ENCODE measurements at places on chromosomes 5 and 9.

DNA sequence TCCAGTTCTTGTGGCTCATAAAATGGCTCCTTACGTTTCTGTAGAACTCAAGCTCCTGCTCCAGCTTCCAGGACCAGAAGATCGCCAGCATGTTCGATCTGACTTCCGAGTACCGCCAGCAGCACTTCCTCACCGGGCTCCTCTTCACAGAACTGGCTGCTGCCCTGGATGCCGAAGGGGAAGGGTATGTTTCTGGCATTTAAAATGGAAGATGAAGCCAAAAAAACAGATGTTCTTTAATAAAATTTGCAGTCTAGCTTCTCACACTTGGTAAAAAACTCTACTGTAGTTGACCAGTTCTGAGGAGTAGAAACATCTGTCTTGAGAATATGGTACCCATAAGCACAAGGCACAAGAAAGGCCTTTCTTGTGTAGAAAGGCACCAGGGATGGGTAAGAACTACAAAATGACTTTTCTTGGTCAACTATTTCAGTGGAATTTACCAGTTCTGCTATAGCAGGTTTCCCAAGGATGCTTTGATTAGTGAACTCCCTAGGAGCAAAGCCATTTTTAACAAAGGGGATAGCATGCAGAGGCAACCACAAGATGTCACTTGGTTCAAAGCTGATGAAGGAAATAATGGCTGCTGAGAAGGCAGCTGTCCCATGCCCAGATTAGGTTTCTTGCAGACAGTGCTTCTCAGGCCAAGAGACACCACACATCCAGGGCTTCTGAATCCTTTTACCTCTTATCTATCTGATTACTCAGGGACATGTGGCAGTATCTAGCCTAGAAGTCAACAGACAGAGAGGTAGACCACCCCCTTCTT lies 192.4 kb downstream of the DOCK8 start:
- no peak for DNase-seq

GRCh38 chr5:7157083-7157482 lies 238.9 kb upstream of the ADCY2 start:
- no peak for DNase-seq

DNA sequence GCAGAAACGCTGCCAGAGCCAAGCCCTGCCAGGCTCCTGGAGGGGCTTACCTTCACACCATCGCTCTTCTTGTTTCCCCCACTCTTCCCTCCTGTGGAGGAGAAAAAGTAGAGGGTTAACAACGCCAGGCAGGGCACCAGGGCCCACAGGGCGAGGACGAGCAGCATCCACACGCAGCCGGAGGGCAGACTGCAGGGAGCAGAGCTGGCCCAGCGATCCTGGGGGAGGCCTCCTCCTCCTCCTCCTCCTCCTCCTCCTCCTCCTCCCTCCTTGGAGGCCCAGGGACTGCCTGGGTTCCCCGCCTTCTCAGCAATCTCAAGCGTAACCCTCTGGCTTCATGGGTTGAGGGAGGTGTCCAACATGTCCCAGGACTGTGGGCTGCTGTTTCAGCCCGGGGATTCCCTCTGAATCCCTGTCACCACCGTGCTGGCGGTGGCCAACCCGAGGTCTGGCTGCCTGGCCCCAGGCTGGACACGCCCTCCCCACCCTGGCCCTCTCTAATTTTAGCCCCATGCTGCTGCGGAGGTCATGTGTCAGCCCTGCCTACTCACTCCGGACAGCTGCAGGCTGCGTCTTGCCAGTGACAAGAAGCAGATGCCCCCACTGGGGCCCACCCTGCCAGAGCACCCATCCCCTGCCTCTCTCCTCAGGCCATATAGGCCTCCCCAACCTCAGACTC lies 44.3 kb downstream of the CAMK2A start:
- DNase-seq, result peak; percentile 61

DNA sequence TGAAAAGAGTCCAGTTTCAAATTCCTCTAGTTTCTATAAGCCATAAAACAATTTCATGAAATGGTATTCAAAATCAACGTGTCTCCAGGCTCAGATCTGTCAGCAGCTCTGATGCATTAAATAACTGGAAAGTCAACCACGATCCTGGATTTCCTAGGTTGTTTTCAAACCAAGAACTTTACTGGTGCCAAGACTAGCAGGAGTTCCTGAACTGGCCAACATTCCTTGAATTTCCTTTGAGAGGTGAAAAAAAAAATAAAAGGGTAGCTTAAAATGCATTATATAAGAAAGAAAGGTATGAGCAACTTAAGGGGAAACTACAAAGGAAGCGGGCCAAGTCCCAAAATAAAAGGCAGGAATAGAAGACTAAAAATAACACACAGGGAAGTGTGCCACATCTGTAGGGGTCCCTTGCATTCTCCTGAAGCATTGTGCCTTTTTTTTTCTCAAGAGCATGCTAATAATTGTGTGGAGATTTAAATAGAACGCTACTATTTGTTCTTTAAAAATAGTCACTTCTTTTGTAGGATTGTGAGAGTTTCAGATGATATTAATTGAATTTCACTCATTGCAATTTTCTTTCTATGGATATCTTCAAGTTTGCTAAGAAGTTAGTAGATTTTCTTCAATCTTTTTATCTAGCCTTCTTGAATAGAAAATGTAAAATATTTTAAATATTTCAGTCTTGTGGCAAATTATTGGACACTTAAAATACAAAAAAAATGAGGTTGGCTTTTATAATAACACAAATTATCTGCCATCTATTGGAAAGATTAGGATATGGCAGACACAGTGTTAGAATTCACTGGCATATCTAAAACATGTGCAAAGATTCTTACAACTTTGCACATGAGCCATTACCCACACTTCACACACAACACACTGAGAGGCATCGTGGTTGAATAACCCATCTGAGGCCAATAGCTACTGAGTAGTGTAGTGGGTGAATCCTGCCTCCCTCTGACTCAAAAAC lies 15.3 kb downstream of the ESM1 start:
- DNase-seq, result no peak

GRCh38 chr5:150178262-150178661 lies 11.6 kb upstream of the SLC6A7 start:
- DNase-seq, result no peak

DNA sequence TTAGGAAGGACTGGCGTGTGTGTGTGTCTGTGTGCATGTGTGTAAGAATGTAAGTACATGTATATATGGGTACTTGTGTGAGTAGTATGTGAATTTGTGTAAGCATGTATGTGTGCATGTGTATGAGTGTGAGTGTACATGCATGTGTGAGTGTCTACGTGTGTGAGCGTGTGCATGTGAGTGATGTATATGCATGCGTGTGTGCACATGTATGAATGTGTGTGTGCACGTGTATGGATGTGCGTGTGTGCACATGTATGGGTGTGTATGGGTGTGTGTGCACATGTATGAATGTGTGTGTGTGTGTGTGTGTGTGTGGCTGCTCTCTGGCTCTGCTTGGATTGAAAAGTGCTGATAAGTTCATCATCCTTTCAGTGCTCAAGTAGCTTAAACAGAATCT lies 154.5 kb downstream of the TENT4A start:
- DNase-seq, result no peak

DNA sequence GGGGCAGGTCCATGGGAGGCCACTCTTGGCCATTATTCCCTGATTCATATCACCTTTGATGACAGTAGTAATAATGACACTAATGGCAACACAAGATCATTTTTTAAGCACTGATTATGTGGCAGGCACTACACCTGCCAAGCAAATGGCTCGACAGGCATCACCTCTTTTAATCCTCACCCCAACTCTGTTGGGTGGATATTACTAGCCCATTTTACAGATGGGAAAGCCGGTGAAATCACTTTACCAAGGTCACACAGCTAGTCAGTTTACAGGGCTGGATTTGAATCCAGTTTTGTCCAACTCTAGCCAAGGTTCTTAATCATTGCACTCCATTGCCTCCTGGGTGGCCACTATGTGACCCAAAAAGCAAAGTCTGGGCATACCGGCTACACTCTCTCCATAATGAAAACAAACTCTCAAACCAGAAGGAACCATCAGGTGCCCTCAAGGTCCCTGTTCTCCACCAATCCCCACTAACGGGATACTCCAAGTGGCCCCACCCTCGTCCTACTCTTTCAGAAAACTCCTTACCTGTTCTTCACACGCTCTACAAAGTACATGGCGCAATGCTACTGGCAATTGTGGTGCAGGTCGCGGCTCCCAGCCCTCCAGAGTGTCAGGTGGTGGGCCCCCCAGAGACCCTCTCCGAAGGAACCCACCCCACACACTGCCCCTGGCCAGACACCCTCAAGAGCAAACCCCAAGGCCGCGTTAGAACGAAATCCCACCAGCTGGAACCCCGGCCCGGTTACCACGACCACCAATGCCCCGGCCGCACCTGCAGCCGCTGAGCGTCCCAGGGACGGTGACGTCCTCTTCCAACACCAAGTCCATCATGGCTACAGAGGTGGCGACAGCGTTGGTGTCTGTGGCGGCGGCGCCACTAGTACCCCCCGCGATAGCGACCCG lies 572 bp downstream of the CDK5RAP2 start:
- DNase-seq, result peak; percentile 8

DNA sequence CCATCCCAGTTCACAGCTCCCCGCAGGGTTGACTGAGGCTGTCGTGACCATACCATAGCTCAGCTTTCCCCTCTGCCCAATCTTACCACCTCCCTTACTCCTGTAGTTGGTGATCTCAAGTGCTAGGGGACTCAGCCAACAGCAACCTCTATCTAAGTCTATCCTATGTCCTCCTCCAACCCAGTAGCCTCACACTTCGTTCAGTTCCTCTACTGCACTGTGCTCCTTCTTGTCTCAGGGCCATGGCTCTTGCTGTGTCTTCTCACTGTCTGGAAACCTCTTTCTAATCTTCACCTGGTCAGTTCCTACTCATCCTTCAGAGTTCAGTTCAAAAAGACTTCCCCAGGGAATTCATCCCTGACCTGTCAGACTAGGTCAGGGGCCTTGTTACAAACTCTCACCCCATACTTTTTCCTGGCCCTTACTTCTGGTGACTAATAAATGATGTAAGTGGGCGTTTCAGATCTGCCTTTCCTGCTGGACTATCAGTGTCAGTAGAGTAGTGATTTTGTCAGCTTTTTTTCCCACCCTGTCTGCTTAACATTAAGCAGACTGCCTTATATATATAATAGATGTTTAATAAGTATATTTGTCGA lies 53.6 kb upstream of the NR3C1 start:
- peak; percentile 67 for DNase-seq

DNA sequence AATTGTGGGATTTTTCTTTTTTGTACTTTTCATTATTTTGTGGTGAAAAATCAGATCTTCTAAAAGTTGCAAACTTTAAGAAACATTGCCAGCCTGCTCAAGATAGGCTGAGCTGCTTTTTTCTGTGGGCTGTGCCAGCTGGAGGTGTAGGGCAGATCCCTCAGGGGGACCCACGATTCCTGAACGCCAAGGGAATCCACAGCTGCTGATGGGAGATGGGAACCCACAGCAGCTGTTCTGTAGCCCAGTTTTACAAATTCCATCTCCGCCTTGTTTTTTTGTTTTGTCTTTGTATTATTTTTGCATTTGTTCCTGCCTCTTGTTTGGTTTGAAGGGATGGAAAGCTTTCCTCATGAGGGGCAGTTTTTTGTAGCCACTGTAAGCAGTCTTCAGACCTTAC lies 91.0 kb downstream of the WWC1 start:
- no peak for DNase-seq

GRCh38 chr9:113349066-113349444 lies 286 bp upstream of the BSPRY start:
- no peak for DNase-seq

DNA sequence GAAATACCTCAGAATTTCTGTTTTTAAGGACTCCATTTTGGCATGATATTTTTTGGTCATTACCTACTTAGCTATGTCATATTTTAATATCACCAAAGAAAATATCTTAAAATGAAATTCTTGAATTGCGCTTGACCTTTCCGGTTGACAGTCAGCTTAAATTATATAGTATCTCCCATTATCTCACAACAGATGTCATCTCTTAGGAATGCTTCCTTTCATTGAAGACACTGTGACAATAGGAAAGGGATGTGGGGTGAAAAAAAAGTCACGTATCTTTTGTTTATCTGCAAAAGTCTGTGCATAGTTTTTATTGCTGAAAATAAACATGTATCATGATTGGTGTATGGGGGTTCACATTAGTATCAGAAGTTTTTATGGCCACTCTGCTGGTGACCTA lies 105.8 kb downstream of the INVS start:
- DNase-seq, result peak; percentile 45

DNA sequence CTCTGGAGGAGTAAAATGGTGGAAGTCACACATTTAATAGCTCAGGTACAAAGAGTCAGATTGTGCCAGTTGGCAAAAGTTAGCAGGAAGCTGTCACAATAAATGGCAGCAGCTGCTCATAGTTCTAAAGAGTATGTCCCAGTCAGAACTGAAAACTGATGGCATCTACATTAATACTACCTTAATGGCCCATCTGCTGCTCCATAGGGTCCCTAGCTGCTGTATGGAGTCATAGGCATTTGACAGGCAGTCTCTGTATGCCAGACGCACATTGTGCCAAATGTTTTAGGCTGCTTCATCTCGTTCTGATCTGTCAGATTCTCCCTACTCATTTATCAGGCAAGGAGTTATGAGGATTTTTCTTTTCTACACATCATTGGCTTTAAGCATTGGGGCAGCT lies 515.8 kb upstream of the ARRDC3 start:
- no peak for DNase-seq

DNA sequence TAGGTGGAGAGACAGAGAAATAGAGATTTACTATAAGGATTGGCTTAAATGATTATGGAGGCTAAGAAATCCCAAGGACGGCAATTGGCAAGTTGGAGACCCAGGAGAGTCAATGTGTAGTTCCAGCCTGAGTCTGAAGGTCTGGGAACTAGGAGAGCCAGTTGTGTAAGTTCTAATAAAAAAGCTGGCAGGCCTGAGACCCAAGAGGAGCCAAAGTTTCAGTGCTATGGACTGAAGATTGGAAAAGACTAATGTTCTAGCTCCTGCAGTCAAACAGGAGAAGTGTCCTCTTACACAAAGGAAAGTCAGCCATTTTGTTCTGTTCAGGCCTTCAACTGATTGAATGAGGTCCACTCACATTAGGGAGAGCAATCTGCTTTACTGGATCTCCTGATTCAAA lies 50.0 kb downstream of the NMUR2 start:
- no peak for DNase-seq

GRCh38 chr5:155434681-155435080 lies 421.1 kb downstream of the KIF4B start:
- no peak for DNase-seq

GRCh38 chr9:98360176-98360708 lies 104.8 kb upstream of the TBC1D2 start:
- DNase-seq, result no peak

DNA sequence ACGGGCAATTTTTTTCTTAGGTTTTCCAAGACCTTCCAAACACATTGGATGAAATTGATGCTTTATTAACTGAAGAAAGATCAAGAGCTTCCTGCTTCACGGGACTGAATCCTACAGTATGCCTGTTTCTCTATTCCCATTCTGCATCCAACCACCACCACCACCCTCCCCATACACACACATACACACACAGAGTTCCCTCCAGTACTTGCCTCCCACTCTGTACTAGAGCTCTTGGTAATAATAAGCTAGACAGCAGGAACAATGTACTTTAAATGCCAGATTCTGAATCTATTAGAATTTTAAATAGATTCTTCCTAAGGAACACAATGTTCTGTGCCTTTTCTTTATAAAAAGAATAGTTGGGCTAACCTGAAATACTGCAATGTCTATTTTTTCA lies 67.4 kb downstream of the KLF9 start:
- no peak for DNase-seq

- no peak for DNase-seq
Observed at GRCh38 chr5:118687661-118688621, 300.4 kb downstream of the DTWD2 start.

- no peak for DNase-seq
Observed at GRCh38 chr5:100690036-100690560, 154.9 kb downstream of the FAM174A start.

GRCh38 chr5:15391704-15392397 lies 108.1 kb upstream of the FBXL7 start:
- DNase-seq, result no peak
